ENCODE measurements at places on chromosomes 2 and 18.

DNA sequence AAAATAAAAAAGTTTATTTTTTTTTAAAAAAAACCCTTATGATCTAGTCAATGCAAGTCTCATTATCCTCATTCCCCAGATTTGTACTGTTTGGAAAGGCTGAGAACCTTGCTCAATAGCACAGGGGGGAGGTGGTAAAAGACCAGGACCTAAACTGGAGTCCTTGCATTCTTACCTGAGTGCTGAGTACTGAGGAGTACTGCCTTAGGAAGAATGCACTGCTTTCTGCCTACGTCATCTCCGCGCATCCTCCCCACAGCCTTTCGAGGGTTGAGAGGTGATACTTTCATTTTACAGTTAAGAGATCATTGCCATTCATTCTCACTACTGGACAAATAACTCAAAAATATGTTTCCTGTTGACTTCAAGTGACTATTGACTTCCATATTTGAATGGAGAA, 73.8 kb downstream of the MAP3K20 start:
- no peak for DNase-seq

- peak; percentile 57 for DNase-seq
Measured at GRCh38 chr2:101388232-101388631, 929 bp upstream of the CREG2 start.

GRCh38 chr2:187986390-187987105, 305.1 kb upstream of the GULP1 start:
- no peak for DNase-seq

DNA sequence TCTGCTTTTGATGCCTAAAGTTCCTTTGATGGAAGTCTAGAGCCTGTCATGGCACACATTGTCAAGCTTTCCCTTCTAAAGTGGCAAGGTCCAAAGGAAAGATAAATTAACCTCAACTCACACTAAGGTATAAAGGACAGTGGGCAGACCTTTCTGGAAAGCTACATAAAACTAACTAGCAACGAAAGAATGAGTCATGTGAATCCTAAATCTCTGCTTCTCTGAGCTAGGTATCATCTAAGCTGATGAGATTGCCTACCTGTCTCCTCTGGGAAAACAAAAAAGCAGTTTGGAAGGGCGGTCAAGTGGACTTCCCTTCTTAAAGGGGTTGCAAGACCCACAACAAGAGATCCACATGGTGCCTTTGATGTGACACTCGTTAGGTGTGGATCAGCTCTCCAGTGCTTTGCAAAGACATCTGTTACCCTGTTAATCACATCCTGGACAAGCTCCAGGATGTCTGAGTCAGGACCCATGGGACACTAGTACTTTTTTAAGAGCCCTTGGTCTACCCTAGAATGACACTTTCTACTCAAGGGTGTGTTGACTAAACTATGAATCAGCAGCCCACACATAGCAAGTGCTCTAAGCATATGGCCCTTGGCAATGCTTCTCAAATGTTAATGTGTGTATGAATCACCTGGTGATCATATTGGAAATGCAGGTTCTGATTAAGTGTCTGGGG, 173.5 kb downstream of the ALK start:
- DNase-seq: no peak

GRCh38 chr2:224780106-224780505, 63.9 kb upstream of the CCDC195 start:
- DNase-seq: no peak

GRCh38 chr2:68230241-68231060, 21.9 kb downstream of the PPP3R1 start:
- no peak for DNase-seq

- DNase-seq: no peak
Measured at GRCh38 chr2:101440127-101440738, 34.7 kb downstream of the RFX8 start.

- peak; percentile 91 for DNase-seq
Measured at GRCh38 chr18:55321265-55322177, 266.5 kb downstream of the TCF4 start.

GRCh38 chr2:187058198-187058597, 209.2 kb upstream of the ZSWIM2 start:
- DNase-seq: no peak

GRCh38 chr2:190786404-190787166, 94.0 kb upstream of the GLS start:
- no peak for DNase-seq

GRCh38 chr2:36193680-36194079, 161.9 kb upstream of the CRIM1 start:
- no peak for DNase-seq

DNA sequence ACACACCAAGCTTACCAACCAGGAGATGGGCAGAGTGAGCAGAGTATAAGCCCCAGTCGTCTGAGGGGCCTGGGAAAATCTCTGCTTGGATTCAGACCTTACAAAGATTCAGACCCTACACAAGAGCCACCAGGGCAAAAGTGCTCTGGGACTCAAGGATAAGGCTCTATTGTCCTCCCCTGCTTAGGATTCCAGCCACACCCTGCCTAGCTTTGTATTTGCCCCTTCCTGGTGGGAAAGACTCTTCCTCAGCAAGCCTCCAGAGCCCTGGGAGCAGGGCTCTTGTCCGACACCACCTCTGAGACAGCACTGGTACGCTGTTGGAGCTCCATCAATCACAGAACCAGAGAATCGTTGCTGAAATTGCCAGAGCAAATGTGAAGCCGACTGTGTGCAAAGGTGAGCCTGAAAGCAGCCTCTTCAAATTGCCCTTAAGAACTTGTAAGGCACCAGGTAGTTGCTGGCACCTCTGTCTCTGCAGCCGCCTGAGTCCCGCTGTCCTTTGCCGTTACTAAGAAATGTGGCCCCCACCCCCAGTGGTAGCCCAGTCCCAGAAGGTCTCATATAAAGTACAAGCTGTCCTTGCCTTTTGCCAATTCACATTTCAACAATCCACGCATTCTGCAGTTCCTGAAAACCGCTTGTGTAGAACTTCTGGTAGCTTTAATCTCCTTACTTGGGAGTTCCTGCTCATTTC, 148.7 kb downstream of the CTIF start:
- no peak for DNase-seq

DNA sequence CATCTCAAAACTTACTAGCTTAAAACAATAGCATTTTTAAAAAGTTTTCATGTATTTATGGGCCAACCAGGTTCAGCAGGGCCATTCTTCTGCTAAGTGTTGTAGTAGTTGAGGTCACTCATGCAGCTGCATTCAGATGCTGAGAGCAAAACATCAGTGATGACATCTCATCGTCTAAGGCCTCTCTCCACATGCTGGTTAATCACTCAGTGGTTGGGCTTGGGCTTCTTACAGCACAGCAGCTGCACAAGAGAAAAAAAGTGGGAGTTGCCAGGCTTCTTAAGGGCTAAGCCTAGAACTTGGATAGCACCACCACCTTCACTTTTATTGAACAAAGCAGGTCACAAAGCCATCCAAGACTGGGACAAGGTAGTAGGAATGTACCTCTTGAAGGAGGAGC, 190.3 kb downstream of the IRS1 start:
- peak; percentile 18 for DNase-seq

GRCh38 chr2:62597323-62597722, 91.3 kb upstream of the TMEM17 start:
- no peak for DNase-seq

DNA sequence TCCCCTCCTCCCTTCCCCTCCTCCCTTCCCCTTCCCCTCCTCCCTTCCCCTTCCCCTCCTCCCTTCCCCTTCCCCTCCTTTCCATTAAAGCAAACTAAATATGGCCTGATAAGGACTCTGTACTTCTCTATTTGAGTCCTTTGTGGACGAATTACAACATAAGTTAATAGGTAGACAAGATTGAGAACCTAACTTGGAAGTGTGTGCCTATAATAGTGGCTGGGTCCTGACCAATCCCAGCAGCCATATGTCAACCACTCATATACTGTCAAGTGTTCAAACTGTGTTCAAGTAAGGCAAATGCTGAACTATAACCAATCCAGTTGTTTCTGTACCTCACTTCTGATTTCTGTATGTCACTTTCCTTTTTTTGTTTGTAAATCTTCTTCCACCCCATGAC, 97.1 kb upstream of the RBMS1 start:
- DNase-seq: no peak

GRCh38 chr18:2826581-2826980, 20.2 kb upstream of the EMILIN2 start:
- DNase-seq: peak; percentile 56

DNA sequence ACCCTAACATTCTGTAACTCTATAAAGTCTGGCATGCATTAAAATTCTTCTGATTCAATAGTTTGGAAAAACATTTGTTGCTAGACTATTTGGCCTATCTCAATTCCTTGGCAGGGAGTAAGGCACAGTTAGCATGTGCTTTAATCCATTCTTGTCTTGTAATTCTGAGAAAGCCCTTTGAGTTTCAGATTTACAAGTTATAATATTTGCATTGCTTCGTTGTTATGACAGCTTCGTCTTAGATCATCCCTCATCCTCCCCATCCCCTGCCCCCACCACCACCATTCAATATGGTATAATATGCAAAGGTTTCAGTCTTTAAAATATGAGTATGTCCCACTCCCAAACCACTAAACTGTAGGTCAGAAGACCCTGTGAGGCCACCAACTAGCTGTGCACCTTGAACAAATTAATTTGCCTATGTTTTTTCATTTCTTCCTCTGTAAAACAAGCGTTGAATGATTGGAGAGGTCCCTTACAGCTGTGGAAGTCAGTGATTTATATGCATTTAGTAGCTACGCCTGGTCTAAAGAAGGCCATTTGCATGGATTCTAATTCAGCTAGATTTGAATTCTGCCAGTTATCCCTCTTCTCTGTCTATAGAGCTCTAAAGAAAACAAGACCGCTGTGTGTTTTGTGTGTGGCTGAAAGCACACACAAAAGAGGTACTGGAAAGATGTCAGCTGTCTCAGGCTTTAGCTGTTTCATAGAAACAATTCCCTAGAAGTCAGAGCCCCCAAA, 591 bp downstream of the C2orf80 start:
- no peak for DNase-seq

DNA sequence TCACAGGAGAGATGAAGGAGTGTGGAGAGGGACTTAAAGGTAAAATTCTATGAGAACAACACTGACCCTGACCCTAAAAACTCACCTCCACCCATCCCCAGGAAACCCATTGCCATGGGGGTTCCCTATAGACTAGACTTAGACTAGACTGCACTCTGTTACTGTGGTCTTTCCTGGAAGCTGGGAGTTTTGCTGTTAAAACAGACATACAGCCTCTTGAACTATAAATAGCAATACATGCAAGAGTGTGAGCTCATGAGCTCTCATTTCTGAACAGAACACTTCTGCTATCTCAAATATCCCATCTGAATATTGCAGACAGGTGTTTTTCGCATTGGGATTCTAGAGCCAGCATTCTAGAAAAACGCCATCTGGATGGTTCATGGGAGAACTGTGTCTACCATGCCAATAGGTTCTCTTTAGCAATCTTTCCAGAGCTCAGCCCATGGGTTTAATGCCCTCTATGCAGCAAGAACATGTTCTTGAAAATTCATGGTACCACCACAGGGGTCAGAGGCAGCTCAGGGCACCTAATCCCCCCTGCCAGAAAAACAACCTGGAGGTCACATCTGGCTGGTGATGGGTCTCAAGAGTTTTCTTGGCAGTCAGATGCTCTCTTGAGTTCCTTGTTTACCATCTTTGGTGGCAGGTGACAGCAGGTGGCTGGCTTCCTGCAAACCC, 51.9 kb downstream of the SLC14A2 start:
- no peak for DNase-seq

DNA sequence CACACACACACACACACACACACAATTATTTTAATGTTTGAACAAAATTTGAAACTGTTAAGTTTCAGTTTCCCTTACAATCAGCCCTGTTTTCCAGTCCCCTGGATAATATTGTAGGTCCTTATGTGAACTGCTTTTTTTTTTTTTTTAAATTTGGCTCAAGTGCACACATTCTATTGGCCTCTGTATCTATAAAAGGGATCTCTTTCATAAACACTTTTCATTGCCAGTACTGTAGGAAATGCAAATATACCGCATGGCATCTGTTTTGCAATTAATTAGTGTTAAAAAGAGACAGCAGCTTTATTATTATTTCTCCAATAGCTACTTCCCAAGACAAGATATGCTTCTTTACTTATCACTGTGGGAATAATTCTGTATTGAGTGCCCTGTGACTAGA, 738.7 kb downstream of the EPHA4 start:
- DNase-seq: no peak

DNA sequence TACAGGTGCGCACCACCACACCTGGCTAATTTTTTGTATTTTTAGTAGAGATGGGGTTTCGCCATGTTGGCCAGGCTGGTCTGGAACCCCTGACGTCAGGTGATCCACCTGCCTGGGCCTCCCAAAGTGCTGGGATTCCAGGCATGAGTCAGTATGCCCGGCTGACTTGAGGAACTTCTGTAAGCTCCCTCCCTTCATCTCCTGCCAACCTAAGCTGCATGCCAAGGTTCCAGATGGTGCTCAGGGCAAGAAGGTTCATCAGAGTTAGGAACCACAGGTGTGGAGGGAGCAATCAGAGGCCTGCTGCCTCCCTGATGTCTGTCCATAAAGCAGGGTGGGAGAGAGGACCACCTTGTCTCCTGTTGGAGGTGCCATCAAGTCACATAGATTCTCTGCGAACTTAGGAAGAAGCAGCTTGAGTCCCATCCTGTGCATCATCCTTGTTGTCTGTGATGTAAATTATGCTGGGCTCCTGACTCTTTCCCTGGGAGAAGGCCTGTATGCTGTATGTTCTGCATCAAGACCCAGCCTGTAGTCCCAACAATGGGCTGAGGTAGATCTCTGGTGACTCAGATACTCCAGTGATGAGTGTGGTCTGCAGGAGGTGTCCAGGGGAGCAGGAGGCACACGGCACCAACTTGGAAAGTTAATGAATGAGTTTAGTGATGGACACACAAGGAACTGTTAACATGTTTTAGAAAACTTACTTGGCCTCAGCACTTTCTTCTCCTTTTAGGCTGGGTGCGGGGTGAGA, 53.1 kb downstream of the TMEM17 start:
- DNase-seq: no peak

DNA sequence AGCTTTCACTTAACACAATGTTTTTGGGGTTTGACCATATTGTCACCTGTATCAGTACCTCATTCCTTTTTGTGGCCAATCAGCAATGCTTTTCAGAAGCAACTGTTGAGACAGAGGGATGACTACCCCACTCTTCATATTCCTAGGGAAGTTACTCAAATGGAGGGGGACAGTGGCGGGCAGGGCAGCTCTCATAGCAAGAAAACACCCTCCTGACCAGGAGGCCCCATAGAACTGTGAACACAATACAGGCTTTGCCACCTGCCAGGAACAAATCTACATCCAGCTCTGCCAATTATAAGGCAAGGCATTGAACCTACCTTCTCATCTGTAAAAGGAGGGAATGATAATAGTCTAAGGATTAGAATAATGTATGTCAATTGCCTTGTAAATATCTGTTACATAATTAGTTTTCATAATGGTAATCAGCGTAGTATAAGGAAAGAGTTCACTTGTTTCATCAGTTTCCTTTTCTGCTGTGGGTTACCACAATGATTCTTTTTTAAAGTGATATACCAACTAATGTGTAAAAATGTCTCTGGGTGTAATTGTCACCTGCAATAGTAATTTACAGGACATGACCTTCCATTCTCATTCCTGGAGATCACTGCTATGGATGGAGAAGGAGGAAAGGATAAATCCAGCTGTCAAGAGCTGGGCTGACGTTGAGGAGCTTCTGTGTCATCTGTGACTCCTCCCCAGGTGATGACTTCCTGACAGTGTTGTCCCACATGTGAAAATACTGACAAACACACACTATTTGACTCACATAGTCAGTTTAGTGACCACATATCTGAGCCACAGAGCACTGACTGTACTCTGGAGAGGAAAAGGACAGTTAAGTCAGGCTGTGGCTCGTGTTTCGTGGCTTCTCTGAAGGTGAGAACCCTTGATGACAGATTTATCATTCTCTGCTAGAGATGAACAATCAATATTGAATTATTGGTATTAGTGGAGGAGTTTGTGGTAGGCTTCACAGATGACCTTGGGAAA, 13.5 kb downstream of the ALPK2 start:
- no peak for DNase-seq

Measured in hepatocyte (in vitro differentiated cells).